Kidney capillary endothelial cell (primary cell): ENCODE measurements at places on chromosomes 3 and 15.
A peak's percentile ranks its signal among the peaks of the same experiment; 100 is the strongest.

DNA sequence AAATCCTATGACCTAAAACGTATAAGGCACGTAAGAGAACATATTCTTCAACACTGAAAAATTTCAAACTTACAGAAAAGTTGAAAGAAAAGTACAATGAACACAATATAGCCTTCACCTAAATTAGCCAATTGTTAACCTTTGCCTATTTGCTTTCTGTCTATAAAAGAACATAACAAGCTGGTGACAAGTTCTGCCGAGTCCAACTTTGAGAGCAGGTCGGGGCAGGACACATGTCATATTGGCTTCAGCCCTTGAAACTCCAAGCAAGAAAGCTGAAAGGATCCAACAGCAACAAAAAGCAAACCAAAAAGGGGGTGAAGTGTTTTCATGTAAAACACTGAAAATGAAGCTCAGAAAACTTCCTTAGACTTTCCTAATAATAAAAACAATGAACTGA is 59.1 kb downstream of the TBC1D2B start:
- no peak for DNase-seq

- no peak for DNase-seq
Observed at GRCh38 chr3:54916732-54917131, 11.1 kb downstream of the LRTM1 start.

DNA sequence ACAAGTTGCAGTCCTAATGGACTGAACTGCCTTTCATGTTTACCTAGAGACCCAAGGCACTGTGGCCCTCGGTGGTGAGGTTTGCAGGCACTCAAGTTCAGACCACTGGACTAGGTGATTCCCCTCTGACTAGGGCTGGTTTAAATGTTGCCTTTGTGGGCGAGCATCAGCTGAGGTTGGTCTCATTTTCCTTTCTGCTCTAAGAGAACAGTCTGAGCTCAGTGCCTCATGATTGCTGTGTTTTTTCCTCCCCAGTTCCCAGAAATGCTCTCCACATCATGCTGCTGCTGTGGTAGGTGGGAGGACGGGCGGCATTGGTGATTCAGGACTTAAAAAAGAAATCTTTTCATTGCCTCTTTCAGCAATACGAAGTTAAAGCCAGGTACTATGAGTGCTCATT is 237.2 kb downstream of the MBNL1 start:
- no peak for DNase-seq

DNA sequence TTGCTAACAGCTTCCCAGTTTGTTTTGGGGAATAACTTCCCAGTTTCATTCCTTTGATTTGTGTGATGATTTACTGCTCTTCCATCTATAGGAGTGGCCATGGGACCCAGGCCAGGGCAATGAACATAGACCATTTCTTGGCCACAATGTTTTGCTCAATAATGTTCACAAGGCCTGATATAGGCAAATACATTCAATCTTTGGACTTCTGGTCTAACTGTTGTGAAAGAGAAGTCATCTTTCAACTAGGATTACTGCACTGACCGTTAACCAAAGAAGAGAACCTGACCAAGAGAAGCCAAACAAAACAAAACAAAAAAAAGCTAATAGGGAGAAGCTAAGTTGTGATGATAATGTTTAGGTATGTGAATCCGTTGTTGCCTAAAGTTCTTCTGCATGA is 221.8 kb upstream of the SUCLG2 start:
- no peak for DNase-seq

GRCh38 chr3:18527691-18528090 is 102.6 kb upstream of the SATB1 start:
- DNase-seq: no peak

- no peak for DNase-seq
Observed at GRCh38 chr15:85689729-85690128, 105.0 kb downstream of the KLHL25 start.

- no peak for DNase-seq
Observed at GRCh38 chr3:23036728-23037127, 166.4 kb upstream of the UBE2E2 start.

GRCh38 chr3:55622116-55622515 is 135.0 kb upstream of the WNT5A start:
- DNase-seq: peak; percentile 26

- DNase-seq: no peak
Observed at GRCh38 chr3:99776516-99777209, 41.0 kb upstream of the CMSS1 start.

GRCh38 chr15:67745073-67746006 is 80.0 kb upstream of the SKOR1 start:
- DNase-seq: no peak

- DNase-seq: no peak
Observed at GRCh38 chr15:63296195-63296594, 18.8 kb downstream of the APH1B start.

DNA sequence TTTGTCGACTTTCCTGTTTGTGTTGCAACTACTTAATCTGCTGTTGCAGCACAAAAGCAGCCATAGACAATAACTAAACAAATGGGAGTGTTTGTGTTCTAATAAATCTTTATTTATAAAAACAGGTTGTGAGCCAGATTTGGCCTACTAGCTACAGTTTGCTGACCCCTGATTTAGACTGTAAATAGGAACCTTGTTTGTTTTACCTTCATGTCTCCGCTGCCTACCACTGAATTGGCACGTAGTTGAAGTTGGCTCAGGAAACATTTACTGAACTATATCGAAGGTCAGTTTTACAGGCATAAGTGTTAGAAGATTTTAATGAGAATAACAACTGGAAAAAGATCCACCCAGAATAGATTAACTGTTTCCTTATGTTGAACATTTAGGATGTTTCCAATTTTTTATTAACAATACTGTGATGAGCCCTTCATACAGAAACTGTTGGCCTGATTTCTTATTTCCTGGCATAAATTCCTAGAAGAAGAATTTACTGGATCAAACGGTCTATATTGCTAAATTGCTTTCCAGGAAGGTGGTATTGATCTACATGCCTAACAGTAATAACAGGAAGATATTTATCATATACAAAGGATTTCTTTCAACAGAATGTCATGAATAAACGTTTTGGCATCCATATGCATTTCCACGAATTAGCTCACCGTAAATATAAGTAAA is 156.2 kb upstream of the NR2E3 start:
- DNase-seq: no peak

DNA sequence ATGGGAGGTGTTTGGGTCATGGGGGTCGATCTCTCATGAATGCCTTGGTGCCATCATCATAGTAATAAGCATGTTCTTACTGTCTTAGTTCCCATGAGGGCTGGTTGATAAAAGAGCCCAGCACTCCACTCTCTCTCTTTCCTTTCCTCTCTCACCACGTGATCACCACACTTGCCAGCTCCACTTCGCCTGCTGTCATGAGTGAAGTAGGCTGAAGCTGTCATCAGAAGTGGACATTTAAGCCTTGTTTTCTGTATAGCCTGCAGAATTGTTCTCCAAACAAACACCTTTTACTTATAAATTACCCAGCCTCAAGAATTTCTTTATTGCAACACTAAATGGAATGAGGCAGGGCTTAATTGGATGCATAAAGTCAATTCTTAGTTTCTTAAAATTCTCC is 6.1 kb downstream of the OR5H1 start:
- DNase-seq: no peak

DNA sequence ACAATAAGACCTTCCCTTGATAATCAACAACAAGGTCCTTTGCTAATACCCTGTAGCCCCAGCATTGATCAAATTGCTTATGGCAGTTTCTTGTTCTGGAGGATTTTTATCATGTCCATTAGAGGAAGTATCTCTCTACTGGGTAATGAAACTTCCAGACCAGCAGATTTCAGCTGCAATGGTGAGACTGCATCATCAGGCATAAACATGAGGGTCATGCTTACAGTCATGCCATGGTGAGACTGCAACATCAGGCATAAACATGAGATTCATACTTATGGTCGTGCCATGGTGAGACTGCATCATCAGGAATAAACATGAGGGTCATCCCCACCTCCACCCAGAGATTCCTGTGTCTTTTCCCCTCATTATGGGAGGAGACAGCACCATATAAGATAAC is 129.0 kb upstream of the LIPC start:
- no peak for DNase-seq

- no peak for DNase-seq
Observed at GRCh38 chr15:49923671-49924070, 195.4 kb downstream of the ATP8B4 start.

DNA sequence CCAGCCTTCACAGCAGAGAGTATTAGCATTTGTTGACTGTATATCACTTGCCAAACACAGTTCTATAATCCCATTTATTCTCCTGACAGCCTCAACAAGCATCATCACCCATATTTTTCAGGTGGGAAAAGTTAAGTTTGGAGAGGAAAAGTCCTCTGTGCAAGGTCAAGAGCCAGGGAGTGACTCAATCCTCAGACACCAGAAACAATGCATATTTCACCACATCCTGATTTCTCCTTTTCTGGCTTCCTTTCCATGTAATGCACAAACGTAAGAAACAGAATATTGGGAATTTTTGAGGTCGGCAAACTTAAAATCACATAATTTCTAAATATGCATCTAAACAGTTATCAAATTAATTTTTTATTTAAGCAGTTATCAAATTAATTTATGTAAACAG is 116.0 kb upstream of the GADL1 start:
- peak; percentile 38 for DNase-seq

GRCh38 chr15:77376770-77377169 is 43.1 kb downstream of the PEAK1 start:
- no peak for DNase-seq

GRCh38 chr3:155339052-155339451 is 45.6 kb upstream of the STRIT1 start:
- no peak for DNase-seq

- DNase-seq: no peak
Observed at GRCh38 chr3:52091586-52092270, 35.4 kb upstream of the DUSP7 start.

GRCh38 chr3:138445236-138445635 is 10.8 kb downstream of the ESYT3 start:
- no peak for DNase-seq

DNA sequence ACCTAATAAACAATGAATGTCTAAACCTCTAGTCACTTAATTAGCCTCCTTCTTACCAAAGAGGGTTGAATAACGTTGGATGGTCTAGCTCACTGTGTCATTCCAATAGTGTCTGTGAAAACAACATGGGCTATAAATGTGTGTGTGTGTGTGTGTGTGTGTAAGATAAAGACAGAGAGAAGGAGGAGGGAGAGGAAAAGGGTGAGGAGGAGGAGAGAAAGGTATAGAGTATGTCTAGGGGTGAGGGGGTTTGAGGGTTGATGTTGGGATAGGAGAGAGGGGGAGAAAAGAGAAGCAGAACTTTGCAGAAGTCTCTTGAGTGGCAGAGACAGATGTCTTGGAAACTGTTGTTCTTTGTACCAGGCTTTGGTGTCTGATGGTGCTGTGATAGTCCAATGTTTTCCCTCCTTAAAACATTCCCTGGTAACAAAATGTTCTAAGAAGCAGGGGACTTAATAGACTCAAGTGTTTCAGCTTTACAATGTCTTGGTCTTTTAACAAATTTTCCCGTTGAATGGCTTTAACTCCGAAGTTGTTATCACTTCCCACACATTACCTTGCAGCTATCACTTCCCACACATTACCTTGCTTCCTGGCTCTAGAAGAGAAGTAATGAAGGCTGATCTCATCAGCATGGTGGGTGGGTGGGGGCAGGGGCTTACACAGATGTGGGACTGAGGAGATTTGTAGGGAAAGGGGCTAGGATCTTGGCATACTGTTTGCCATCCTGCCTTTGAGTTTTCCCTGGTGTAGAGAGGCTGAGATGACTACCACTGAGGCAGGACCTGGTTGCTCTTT is 57.8 kb upstream of the ETV5 start:
- DNase-seq: no peak

DNA sequence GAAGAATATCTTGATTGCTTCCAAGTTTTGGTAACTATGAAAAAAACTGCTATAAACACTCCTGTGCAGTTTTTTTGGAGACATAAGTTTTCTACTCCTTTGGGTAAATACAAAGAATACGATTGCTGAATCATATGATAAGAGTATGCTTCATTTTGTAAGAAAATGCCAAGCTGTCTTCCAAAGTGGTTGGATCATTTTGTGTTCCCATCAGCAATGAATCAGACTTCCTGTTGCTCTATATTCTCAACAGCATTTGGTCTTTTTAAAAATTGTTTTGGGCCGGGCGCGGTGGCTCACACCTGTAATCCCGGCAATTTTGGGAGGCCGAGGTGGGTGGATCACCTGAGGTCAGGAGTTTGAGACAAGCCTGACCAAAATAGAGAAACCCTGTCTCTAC is 14.5 kb downstream of the BTD start:
- DNase-seq: no peak

DNA sequence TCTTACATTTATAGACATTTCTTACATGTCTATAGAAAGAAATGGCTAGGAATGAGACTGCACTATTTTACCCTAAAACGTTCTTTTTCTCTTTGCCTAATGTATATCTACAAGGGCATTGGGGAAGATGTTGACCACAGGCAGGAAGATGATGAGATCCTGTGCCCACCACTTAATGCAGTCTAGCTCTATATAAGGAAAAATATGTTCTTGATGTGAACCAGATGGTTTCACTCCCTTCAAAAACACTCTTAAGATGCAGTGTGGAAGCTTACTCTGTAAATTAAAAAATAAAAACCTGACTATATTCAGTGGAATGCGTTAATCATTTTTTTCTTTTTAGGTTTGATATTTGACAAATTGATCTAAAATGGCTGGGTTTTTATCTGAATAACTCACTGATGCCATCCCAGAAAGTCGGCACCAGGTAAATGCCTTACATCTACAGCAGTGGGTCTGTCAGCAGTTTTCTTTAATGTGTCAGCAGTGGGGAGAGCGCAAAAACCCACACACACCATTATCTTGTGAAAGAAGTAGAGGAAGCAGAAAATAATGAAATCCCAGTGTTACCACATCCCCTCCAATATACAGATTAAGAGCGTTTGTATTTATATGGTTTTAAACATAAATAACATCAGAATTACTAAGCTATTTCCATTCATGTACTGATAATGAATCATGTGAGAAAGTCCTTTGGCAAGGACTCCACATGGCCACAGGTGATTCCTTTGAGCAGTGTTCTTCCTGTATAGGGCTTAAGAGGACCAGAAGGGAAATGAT is 10.1 kb downstream of the AGTR1 start:
- no peak for DNase-seq

GRCh38 chr15:86275361-86275760 is 195.7 kb downstream of the AGBL1 start:
- DNase-seq: no peak

DNA sequence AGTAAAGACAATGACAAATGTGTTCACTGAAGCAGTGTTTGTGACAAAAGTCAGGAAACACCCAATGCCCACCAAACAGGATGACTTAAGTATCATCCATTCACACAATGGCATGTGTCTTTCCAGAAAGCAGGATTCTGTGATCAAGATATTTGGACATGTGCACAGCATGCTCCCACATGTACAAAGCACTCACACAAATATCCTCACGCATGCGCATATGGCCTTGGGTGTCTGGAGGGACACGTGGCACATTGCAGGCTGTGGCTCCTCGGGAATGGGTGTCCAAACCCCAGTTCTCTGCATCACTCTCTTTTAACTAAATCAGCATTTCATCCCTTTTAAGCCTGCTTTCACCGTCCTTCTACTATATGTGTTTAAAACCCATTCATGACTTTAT is 130.5 kb downstream of the KLF13 start:
- DNase-seq: no peak
